ENCODE measurements at places on chromosomes 1 and 21.

GRCh38 chr1:87560137-87560536 is 231.5 kb downstream of the LMO4 start:
- DNase-seq: no peak

DNA sequence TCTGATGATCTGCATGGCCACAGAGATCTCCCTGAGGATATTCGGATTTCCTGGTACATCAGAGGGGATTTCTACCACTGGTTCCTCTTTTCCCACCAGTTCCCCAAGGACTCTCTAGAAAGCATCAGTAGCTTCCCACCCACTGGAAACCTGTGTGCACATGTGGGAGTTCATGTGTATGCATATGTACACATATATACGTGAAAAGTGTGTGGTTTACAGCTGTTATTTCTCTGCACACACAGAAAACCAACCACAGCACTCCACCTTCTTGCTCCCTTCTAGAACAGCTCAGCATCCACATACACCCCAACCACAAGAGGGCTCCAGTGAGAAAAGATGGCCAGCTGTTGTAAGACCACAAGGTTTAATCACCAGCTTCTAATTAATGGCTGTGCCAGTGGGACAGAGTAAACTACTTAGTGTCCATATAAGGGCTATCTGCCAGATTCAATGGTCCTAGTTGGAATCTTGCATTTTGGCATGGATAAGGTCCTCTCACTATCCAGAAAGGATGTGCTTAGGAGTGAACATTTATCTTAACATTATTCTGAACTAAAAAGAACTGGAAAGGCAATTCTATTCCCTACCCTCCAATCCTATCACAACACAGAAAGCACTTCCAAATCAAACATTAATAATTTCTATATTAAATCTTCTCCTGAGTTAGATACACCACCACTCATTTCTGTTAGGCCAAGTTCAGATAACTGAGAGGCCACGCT is 24.1 kb downstream of the GPR3 start:
- DNase-seq: no peak

- no peak for DNase-seq
These were observed 841.6 kb upstream of the B3GALT2 start for GRCh38 chr1:194028002-194028401.

DNA sequence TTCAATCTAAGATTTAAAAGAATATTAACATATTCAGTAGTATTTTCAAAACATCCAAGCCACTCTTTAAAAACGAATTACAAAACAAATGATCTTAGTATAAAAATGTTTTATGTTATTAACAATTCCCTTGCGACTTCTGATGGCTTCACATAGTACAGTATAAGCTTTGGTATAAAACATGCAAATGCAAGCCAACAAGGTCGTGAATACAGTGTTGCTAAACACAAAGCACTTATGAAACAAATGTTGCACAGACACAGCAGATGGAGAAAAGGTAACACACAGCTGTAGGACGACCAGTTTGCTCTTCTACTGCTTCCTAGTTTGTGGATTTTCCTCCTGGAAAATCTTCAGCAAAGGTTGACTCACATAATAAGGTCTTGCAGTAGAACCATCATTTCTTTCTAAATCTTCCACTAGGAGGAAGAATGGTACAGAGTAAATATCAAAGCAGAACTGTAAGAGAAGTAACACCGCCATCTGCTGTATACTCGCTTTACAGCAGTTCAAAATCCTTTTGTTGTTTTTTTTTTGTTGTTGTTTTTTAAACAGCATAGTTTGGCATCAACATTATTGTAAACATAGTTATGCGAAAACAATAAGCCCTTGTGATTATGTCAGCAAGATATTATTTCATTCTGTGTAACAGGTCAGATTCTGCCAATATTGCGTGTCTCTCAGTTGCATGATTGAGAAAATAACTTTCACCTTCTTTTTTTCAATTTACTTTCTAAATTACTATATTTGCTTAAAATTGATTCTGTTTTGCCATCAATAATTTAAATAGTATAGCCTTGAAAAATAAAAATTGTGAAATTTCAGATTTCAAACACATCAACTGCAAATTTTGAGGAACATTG is 69.5 kb downstream of the LHX8 start:
- peak; percentile 61 for DNase-seq

GRCh38 chr1:179873438-179873851 is 4.2 kb downstream of the TOR1AIP2 start:
- DNase-seq: no peak

DNA sequence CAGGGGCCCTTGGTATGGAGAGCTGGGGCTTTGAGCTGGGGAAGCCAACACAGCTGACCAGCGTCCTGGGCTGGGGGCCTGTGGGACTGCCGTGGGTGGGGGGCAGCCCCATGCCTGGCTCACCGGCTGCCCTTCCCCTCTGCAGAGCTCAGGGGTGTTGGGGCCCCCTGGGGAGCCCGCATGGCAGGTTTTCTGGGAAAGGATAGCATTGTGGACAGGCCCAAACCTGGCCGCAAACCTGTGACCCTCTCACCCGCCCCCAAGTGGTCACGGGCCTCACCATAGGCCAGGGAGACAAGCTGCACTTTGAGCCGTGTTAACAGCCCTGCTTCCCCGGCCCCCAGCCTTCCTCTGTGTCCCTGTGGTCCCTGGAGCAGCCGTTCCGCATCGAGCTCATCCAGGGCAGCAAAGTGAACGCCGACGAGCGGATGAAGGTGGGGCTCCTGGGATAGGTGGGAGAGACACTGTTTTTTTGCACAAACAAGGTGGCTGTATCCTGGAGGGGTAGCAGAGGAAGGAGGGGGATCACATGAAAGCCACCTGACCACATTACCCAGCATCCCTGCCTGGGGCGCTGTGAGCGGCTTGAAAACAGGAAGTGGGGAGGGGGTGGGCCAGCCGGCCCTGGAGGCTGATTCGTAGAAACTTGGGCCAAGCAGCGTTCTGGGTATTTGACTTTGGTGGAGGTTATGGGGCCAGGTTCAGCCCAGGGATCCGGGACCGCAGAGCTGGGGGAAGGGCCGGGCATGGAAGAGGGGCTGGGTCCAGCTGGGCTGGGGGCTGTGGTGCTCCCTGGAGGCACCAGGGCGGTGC is 65.9 kb downstream of the PIK3CD start:
- no peak for DNase-seq

DNA sequence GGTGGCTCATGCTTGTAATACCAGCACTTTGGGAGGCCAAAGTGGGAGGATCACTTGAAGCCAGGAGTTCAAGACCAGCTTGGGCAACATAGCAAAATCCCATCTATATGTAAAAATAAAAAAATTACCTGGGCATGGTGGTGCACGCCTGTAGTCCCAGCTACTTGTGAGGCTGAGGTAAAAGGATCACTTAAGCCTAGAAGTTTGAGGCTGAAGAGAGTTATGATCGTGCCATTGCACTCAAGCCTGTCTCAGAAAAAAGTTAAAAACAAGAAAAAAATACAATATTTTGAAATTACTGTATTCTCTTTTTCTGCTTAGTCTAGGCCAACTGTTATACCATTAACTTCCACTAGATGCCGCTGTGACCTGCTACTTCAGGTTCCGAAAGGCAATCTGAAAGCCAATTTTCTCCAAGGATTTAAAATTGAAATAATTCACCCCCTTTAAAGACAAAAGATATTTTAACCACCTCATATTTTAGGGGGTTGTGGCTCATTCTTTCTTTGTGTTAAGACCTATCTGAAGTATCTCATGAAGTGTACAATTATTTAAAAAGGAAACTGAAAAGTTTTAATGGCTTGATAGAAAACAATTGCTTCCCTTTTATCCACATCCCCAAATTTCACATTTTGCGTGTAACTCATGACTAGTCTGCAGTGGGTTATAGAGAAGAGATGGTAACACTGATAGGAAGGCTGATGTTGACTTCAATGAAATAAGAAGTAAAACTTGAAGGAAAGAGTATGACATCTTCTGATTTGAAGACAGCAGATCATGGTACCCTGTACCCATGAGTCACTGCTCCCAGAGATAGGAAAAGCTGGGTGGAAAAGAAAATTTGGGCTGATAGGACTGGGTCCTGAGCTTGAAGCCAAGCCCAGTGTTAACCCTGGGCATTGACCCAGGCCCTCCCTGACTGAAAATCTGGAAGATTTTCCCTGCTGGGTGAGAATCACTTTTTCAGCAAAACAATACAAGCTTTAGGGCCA is 24.4 kb upstream of the CLDN14 start:
- no peak for DNase-seq

- DNase-seq: no peak
These were observed 140.4 kb upstream of the ADGRL2 start for GRCh38 chr1:81660286-81660685.

- DNase-seq: no peak
These were observed 92.1 kb downstream of the NRIP1 start for GRCh38 chr21:14972678-14973077.

DNA sequence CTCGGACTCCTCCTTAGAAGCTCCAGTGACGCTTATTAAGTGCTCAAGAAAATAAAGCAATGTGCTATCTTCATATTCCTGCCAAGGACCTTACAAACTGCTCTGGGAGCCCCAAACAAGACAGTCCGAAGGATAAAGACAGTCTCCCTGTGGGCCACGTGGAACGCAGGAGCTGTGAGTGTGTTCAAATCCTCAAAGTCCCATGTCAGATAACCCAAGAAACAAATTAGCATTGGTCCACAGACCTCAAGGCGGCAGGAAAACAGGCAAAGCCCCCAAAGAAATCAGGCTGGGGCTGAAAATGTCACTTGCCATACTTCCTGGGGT is 3.0 kb upstream of the NAV1 start:
- no peak for DNase-seq

DNA sequence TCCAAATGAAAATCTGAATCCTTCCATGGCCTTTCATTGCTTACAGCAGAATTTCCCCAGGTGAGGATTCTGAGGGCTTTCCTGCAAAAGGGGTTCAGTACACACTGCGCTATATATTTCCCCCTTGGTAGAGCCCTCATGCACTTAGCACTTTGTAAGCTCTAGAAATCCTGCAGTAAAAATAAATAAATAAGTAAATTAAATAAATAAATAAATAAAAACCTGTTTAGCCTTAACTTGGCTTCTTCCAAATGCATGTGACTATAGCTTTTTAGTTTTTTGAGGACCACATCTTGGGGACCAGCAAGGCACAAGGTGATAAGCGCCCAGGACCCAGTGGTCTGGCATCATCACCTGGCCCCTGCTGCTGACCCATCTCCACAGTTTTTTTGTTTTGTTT is 3.2 kb upstream of the BMP8B start:
- DNase-seq: no peak

- DNase-seq: no peak
These were observed 213.2 kb upstream of the JUN start for GRCh38 chr1:58997060-58997411.

- DNase-seq: no peak
These were observed 12.1 kb upstream of the EPHA10 start for GRCh38 chr1:37776946-37777516.

DNA sequence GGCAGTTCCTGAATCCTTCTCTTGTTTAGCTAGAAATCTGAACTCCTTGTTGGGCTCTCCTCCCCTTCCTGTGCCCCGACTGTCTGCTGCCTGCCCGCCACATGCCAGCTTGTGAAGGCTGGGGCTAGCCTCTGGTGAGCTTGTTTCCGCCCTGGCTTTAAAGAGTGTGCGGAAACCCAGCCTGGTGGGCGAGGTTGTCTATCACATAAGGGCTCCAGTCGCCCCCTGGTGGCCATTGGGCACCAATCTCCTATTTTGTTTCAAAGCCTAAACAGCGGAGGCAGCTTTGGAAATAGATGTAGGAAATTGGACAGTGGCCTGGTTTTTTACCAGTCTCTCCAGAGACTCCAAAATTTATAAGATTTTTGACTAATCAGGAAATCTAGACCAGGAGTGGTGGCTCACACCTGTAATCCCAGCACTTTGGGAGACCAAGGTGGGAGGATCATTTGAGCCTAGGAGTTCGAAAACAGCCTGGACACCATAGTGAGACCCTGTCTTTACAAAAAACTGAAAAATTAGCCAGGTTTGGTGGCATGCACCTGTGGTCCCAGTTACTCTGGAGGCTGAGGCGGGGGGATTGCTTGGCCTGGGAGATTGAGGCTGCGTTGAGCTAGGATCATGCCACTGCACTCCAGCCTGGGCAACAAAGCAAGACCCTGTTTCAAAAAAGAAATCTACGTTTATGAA is 9.8 kb downstream of the ATP8B2 start:
- peak; percentile 50 for DNase-seq

DNA sequence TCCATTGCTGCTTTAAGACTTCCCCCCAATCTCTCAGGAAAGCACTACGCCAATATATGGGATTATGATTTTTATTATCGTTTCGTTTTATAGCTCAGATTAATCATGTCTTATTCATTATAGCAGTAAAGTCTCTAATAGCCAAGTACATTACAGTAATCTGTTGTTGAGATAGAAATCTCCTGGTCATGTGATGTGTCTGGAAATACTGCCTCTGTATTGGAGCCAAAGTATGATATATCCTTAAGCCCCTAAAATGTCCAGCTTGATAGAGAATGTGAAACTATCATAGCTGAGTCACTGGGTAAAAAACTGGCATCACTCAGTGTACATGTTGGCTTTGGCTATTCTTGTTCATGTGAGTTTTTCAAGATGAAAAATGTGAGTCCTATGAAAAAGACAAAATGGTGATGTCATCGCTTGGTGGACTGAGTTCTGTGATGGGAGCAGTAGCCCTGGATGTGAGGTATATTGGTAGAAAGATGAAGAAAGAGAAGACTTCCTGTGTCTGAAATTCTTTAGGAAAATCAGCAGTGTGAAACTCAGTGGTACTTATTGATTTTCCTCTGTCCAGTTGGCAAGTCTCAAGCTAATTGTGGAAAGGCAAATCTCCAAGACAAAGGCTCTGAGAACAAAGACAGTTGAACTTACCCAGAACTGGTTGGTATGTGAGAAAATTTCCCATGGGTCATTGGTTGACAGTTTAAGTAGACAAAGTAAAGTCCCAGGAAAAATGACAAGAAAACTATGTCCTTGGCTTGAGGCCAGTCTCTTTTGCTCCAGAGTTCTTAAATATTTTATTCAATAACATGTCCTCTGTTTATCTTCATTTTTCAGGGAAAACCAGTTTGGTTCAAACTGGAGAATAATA is 76.2 kb downstream of the BRINP2 start:
- no peak for DNase-seq

DNA sequence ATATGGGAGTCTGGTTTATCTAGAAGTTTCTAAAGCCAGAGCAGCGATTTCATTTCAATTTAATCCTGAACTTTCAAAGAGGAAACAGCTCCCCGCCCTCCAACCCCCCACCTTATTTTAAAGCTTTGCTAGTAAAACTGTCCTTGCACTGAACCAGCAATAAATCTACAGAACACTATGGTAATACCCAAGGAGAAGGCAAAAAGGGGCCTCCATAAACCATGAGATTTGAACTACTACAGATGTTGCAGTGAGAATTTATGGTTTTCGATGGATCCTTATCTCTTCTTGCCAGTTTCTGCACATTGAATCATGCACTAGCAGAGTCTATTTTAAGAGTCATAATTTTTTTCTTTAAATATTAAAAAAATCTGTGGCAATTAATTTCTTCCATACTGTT is 64.8 kb upstream of the BEND5 start:
- no peak for DNase-seq
